ENCODE measurements at places on chromosomes 1 and 21.

GRCh38 chr1:173960625-173961024 lies 43.5 kb upstream of the SERPINC1 start:
- DNase-seq: no peak

DNA sequence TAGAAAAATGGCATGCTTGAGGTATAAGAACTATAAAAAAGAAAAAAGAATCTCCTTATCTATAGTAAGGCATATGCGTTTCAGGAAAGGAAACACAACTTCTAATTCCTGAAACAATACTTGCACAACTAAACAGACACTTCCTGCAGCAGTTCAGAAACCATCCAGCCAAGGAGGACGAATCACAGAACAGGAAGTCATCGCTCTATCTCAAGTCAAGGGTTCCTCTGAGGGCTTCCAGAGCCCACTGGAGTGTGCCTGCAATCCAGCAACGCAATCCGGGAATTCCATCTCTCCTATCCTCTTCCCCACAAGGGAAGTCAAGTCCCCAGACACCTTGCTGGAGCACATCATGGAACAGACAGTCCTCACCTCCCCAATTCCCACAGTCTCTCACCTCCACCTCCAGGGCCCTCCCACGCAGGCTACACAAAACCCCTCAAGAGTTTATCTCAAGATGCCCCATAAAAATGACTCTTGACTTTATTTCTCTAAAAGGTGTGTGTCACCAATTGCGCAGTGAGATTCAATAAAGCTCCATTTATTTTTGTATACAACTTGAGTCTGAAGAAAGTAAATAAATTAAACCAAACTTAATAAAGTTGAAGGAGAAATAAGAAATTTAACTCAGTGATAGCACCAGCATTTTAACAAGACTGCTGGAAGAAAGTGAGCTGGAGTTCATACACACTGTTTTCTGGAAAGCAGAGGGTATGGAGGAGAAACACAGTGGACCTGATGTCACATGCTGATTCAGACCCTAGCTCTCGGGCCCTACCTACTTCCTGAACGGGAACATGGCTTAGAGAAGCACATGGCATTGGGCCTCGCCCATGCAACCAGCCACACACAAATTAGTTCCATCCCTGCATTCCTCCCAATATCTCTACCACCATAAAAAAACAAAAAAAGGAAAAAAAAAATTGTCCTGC lies 39.9 kb downstream of the SIPA1L2 start:
- DNase-seq: no peak

- no peak for DNase-seq
These were observed 55.1 kb upstream of the LRRC8D start for GRCh38 chr1:89765774-89766173.

DNA sequence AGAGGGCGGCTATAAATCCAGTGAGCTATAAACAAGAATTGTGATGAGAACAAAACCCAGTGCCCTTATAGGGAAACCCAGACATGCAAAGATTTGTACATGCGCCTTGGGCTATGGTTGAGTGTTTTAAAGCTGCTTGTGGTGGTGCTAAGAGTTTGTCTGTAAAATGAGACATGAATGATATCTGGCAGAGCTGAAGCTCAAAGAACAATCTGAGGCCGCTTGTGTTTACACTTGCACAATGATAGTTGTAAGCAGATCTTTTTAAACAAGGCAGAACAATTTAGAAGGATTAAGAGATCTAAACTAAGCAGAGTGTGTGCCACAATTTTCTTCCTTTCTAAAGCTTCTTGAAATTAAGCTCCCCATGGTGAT lies 80.4 kb upstream of the ADAMTS5 start:
- no peak for DNase-seq

GRCh38 chr1:99579691-99580172 lies 66.2 kb upstream of the PALMD start:
- DNase-seq: no peak

DNA sequence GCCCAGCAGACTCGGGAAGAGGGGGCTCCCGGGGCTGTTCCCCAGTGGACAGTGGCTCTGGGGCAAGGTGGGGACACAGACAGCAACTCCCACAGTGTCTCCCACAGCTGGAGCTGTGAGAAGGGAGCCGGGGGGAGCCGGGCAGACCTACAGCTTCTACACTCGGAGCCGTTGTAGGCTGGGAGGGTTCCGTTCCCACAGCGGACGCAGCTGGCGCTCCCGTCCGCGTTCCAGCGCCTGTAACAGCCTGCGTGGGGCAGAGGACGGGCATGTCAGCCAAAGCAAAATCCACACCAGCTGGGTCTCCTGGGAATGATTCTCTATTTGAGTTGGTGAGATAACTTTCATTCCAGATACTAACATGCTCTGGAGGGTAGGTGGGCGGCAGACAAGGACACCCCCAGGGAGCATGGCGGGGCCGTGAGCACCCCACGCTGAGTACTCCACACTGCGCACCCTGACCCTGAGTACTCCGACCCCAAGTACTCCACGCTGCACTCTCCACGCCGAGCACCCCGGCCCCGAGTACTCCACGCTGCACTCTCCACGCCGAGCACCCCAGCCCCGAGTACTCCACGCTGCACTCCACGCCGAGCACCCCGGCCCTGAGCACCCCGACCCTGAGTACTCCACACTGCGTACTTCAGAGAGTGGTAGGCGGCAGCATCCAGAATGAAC lies 13.4 kb upstream of the RNF223 start:
- no peak for DNase-seq

DNA sequence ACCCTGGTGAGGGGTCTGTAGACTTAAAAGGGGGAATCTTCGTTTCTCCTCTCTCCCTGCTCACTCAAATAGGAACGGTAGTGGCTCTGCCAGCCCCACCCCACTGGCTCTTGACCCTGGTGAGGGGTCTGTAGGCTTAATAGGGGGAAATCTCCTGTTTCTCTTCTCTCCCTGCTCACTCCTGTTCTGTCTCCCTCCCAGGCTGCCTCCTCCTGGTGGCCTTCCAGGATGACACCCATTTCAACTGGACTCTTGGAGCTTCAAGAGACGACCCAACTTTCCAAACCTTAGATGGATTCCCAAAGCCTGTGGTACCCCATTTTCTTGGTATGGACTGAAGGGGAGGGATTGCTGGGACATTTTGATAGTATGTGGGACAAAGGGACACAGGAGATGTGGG lies 1.4 kb upstream of the EPHB2 start:
- DNase-seq: peak; percentile 30

DNA sequence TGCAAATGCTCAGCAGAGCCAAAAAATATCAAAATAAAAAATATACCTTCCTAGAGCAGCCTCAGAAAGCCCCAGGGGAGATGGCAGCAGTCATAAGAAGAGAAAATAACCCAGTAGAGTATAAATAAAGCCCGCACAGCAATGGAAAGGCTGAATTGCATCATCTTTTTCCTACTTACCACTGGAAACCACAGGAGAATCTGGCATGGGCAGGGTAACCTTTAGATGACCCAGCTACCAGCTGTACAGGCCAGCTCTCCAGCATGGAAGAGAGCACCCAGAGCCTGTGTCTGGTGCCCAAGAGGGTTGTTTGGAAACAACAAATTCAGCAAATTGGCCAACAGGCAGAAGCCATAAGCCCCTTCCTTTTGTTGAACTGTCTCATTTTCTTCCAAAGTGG lies 253.1 kb downstream of the OMA1 start:
- DNase-seq: no peak

DNA sequence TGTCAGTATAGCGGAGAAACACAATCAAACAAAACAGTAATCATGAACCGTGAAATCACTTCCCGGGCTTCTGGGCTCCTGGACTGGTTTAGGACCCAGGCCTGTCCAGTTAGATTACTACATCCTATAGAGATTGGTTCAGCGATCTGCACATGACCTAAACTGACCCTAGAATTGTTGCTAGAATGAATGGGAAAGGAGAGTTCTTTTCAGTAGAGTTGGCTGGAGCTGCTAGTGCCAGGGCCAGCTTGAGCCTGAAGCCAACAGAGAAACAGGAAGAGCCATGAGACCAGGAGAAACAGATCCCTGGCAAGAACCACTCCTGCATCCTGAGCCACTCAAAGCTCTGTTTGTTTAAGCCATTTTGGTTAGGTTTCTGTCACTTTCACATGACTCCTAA lies 474.3 kb upstream of the C1orf87 start:
- DNase-seq: no peak

Data from A549 (cell line).